ENCODE measurements at places on chromosomes 4 and X.

GRCh38 chrX:19212037-19212436 lies 89.8 kb upstream of the ADGRG2 start:
- no peak for DNase-seq

DNA sequence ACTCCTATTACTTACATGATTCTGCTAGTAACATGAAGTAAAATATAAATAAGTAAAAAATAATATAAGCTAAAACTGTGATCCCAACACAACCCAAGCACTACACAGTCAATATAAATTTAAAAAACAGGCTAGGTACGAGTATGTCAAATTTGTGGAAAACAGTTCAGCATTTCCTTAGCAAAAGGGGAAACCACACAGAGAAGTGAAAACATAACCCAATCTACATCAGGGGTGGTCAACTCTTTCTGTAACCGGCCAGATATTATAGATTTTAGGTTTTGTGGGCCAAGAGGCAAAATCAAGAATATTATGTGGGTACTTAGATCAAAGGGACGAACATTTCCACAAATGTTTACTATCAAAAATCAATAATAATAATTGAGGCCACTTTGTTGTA lies 70.1 kb downstream of the CHST7 start:
- DNase-seq: no peak

DNA sequence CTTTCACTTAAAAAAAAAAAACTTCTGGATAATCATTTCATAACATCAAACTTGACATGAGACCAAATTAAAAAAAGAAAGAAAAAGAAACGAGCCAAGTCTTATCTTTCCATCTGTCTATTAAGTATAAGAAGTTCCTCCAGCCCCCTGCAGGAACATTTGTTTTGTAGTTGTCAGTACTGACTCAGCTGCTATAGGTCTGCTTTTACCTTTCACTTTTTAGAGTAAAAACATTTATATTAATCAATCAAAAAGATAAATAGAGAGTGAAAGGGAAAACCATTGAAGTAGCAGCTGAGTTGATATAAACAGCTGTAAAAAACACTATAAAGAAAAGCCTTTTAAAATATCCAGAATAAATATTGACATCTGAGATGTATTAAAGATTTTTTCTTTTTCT lies 46.1 kb downstream of the CCDC158 start:
- no peak for DNase-seq

DNA sequence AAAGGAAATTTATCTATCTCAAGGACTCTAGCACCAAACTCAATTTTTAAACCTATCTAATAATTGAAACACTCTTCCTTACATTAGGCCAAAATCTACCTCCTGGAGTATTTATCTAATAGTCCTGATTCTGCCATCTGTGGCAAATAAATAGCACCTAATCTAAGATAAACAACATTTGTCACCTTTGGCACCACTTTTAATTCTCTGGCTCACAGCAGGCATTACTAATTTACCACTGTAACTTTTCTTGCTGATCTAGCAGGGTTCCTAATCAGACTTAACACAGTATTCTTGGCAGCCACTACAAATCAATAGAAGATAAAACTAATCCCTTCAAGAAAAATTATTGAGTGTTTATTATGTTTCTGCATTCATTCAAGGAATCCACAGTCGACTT lies 161.1 kb downstream of the KCTD8 start:
- DNase-seq: no peak

DNA sequence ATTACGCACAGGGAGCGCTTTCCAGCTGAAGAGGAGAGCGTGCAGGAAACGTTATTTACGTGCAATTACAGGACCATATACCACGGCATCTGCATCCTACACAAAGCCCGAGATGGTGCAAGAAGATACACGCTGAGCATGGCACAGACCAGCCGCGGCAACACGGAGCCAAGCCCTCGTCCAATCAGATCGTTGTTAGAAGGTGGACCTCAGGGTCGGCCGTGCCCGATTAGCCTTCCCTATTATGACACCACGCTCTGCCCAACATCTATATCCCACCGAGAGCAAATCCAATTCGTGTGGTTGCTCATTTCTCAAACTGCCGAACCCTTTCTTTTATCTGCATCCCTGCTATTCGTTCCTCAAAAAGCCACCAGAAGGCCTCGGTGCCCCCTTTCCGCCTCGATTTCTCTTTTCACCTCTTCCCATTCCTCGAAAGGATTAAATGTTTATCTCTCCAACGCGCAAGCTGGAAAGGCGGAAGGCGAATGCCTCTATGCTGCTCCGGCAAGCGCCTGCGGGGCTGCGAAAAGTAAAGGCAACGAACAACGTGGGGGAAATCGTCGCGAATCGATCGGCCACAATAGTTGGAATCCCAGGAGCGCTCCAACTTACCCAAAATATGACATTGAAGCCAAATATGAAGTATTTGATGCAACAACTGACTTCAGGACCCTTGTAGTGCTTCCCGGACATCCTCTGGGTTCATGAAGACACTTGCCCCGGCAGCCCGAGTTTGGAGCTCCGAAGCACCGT lies 702 bp downstream of the TSPAN5 start:
- DNase-seq: peak; percentile 30

- DNase-seq: peak; percentile 34
These were observed 37.8 kb downstream of the GAB3 start for GRCh38 chrX:154712781-154713740.

DNA sequence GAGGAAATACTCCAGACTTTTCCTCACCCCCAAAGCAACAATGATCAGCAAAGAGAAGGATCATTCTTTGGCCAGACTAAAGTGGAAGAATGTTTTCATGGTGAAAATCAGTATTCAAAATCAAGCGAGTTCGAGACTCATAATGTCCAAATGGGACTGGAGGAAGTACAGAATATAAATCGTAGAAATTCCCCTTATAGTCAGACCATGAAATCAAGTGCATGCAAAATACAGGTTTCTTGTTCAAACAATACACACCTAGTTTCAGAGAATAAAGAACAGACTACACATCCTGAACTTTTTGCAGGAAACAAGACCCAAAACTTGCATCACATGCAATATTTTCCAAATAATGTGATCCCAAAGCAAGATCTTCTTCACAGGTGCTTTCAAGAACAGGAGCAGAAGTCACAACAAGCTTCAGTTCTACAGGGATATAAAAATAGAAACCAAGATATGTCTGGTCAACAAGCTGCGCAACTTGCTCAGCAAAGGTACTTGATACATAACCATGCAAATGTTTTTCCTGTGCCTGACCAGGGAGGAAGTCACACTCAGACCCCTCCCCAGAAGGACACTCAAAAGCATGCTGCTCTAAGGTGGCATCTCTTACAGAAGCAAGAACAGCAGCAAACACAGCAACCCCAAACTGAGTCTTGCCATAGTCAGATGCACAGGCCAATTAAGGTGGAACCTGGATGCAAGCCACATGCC lies 89.7 kb downstream of the TET2 start:
- DNase-seq: no peak

- DNase-seq: no peak
These were observed 1351.7 kb upstream of the ADGRL3 start for GRCh38 chr4:59848457-59848856.

DNA sequence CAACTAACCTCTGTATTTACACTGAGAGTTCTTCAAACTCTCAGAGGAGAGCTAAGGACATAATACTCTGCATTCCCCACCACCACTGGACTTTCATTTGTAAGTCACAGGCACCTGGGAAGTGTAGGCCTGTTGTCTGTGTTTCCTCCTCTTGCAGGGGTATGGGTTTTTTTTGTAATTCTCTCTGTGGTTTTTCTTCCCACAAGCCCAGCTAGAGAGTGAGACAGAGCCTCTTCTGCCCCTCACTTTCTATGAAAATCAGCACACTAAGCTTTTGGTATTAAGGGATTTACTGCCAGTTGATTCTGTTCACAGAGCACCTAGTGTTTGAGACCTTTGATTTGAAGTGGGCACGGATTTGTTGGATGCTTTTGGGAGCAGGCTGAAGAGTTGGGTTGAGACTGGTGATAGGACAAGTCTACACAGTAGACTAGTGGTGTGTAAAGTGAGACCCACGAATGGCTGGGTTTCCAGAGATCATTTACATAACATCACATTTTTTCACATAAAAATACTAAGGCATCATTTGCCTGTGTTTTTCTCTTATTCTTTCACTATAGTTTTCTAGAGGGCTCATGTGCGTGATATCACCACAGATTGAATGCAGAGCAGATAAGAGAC lies 28.9 kb upstream of the WDR17 start:
- no peak for DNase-seq

DNA sequence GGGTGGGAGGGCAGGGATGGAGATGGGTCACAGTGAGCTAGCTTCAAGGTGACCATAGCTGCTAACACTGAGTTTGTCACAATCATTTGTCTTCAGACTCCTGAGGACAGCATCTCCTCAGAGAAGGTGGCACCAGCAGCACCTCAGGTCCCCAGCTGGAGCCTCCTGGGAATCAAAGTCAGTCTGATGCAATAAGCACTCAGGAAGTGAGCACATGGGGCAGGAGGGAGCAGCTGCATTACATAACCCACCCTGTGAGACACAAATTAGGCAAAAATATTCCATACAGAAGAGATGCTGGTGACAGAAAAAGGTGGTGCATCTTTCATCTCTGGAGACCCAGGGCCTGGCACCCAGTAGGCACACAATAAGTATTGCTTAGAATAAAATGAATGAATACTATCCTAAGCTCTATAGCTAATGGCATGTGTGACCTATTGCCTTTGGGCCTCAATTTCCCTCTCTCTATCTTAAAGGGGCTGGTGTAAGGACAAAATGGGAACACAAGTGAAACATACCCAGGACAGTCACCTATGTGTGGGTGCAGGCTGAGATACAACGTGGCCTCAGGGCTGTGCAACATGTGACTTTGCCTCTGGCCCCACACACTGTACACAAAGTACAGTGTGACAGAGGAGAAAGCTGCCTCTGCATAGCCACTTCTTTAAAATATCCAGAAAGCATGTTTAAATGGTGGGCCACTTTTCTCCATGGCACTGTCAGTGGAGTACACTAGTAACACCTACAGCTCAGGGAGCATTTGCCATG lies 37.1 kb downstream of the SLC39A8 start:
- no peak for DNase-seq

DNA sequence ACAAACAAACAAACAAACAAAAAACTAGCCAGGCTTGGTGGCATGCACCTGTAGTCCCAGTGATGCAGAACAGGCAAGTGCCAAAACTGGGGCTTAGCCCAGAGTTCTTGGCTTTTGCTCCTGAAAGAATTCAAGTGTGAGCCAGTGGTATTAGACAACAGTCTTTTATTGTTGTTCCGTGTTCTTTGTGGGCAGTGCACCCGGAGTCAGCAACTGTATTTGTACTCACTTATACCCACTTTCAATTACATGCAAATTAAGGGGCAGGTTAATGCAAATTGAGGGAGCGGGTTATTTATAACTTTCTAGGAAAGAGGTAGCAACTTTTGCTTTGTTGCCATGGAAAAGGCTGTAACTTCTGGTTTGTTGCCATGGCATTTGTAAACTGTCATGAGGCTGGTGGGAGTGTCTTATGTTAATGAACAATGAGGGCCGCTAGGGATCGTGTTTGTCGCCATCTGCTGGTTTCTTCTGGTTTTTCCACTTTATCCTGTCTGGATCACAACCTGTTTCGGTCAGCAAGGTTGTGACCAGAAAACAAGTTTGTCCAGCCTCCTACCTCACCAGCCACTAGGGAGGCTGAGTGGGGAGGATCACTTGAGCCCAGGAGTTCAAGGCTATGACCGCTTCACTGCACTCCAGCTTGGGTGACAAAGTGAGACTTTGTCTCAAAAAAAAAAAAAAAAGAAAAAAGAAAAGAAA lies 88.8 kb upstream of the ESX1 start:
- DNase-seq: no peak

GRCh38 chr4:56959100-56959499 lies 18.3 kb downstream of the NOA1 start:
- DNase-seq: no peak

- DNase-seq: no peak
These were observed 1.0 kb upstream of the TLR1 start for GRCh38 chr4:38805530-38806145.

DNA sequence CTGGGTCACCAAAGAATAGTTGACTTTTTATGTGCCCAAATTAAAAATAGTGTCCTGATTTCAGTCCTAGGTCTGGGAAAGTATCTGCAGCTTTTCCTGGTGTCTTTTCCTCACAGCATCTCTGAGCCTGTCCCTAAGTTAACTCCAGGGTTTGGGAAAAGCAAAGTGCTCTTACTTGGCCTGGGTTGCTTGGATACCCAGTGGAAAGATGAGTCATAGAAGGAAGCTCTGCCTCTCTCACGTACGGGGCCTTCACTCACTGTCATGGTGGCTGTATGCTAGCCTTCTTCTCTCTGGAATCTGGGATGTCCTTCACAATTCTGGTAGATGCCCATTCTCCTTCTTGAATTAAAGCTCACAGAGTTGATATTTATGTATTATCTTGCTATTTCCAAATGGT lies 607.3 kb downstream of the ANKRD50 start:
- no peak for DNase-seq

DNA sequence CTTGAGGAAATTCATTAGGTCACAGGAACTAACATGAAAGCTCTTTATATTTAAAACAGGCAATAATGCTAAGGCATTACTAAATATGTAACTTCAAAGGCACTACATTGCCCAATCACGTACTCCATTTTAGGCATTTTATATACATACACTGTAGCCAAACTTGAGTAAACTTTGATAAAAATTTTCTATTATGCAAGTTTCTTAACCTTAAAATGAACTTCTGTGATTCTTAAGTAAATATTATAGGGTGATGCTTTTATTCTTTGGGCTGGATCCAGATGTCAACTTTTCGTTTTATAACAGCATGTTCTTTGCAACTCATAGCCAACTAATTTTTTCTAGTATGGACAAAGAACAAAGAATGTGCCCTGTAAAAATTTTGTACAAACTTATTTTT lies 28.3 kb upstream of the MAP9 start:
- DNase-seq: no peak

GRCh38 chr4:110636680-110637407 lies 14.0 kb upstream of the PITX2 start:
- DNase-seq: no peak

GRCh38 chr4:15706646-15707362 lies 3.9 kb downstream of the BST1 start:
- DNase-seq: no peak

DNA sequence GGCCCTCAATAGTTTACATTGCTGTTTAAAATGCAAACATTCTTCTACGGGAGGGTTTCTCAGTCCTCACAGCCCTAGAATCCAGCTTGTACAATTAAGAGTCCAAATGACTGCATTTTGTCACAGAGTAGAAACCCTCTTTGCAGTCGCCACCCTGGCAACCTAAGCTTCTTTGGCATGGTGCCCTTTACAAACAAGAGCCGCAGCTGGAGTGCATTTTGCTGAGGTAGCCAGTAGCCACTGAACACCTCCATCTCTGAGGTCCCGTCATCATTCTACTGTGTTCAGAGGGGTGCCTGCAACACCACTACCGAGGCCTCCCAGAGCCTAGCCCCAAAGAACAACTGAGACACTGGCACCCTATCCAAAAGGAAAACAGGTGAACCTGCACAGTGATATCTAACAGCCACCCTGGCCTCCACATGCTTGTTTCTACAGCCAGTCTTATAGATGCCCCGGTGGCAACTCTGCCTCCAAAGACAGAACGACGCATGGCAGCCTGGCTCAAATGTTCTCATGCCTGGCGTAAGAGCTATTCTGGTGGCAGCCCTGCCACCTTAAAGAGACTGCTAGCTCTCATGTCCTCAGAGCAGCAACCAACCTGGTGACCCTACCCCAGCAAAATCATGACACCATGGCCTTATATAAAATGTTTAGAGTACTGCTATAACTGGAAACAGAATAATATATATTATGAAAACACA lies 801.9 kb downstream of the TECRL start:
- DNase-seq: no peak
